SJSA1 (cell line): ENCODE measurements at places on chromosomes 7 and 10.
A peak's percentile ranks its signal among the peaks of the same experiment; 100 is the strongest.

DNA sequence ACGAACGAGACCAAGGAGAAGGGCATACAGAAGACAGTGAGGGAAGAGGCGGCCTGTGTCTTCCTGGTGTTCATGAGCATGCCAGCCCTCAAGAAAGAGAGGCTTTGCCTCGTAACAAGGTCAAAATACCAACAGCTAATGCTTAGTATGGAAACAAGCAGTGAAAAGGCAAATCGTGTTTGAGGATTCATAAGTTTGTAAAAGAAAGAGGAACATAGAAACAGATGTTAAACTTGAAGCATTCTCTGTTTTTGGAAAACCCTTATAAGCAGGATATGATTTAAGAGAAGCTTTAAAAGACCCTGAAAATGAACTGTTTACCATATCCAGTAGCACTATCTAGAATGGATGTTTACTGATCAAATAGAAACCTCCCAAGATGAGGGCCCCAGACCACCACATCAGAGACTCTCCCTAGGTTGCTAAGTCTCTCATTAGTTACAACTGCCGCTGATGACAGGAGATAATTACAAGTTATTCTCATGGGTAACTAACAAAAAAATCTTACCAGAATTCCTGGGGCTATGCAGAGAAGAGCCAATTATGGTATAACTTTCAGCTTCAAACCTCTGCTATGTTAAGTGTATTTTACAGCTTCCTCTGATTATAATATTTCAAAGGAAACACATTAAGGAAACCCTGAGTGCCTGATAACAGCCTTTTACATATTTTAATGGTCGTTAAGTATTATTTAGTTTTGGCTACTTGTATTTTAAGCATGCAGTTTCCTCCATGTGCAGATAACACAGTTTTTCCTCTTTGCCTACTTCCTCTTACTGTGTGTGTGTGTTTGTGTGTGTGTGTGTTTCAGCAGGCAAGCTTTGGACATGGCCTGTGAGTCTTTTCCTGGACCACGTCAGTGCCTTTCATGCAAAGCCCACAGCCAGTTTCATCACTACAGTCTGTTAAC, 17.9 kb downstream of the JCAD start:
- DNase-seq = no peak

DNA sequence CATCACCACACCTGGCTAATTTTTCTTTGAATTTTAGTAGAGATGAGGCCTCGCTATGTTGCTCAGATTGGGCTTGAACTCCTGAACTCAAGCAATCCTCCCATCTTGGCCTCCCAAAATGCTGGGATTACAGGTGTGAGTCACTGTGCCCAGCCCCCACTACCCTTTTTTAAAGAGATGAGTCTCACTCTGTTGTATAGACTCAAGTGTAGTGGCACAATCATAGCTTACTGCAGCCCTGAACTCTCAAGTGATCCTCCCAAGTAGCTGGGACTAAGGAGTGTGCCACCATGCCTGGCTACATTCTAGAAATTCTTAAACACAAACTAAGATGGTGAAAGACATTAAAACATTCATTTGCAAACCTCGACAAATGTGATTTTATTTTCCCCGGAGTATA, 12.6 kb downstream of the SYPL1 start:
- DNase-seq = no peak

- no peak for DNase-seq
Measured at GRCh38 chr10:106973288-106973687, 191.2 kb downstream of the SORCS1 start.

- no peak for DNase-seq
Measured at GRCh38 chr7:451255-452225, 68.1 kb downstream of the PDGFA start.

GRCh38 chr10:31151301-31151700, 119.6 kb upstream of the ZNF438 start:
- no peak for DNase-seq

DNA sequence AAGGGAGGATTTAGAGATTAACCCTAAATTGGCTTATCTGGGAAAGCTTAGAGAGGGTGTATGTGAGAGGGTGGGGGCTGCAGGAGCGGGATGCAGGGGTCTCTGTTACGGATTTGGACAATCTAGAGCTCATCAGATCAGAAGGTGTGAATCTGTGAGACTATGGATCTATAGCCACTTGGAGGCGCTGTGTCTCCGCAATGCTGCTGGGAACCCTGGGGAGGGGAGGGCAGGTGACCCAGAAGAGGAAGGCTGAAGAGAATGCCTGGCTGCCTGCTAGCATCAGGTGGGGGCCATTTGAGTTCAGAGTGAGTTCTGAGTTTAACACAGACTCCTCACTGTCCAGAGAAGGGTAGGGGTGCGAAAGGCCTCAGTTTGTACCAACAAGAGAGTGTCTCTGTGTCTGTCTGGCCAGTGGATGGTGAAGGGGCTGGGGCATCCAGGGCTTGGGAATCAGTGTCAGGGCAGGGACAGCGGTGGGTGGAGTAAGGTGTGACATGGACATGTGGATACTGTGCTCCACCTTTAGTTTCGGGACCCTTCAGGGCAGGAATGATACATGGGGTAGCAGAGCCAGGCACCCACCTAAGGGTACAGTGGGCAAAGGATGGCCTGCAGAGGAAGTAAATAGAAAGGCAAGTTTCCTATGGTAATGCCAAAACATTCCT, 187.3 kb upstream of the PRSS58 start:
- no peak for DNase-seq

- DNase-seq = no peak
Measured at GRCh38 chr7:72053292-72053691, 358.8 kb downstream of the CALN1 start.

DNA sequence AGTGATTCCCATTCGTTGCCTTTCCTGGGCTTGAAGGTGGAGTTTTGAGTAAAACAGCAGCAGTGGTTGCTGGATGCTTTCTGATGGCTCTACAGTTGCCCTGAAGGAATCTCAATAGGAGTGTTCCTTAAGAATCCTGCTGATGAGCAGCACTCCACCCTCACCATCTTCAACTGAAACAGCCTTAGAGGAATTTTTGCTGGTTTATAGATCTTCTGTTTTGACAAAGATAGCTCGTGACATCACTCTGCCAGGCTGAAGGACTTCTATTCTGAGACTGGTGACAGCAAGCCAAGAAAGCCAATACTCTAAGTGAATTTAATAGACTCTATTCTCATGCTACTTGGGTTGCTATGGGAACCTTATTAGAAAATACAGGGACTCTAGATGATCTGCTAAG, 1014.7 kb downstream of the NRG3 start:
- no peak for DNase-seq

GRCh38 chr7:85749696-85750453, 563.0 kb upstream of the SEMA3D start:
- DNase-seq = no peak

GRCh38 chr7:102404005-102404861, 8.1 kb downstream of the PRKRIP1 start:
- DNase-seq = peak; percentile 36

DNA sequence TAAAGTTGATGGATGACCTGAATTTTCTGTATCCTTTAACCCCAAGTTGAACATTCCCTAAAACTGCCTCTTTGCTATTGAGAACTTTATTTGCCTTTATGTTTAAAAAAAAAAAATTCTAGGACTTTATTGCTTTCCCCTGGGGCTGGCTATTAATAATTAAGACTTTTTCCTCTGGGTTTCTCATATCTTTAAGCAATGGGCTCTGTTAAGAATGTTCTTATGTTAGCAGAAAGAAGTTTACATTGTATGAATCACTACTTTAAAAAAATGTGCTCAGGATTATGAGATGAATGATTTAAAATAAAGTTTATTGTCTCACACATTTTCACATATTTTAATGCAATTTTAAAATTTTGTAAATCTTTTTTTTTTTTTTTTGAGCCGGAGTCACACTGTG, 19.5 kb downstream of the TAX1BP1 start:
- DNase-seq = no peak

- no peak for DNase-seq
Measured at GRCh38 chr7:26721450-26721849, 142.9 kb downstream of the SKAP2 start.

- no peak for DNase-seq
Measured at GRCh38 chr10:97916586-97916985, 66.9 kb downstream of the GOLGA7B start.

DNA sequence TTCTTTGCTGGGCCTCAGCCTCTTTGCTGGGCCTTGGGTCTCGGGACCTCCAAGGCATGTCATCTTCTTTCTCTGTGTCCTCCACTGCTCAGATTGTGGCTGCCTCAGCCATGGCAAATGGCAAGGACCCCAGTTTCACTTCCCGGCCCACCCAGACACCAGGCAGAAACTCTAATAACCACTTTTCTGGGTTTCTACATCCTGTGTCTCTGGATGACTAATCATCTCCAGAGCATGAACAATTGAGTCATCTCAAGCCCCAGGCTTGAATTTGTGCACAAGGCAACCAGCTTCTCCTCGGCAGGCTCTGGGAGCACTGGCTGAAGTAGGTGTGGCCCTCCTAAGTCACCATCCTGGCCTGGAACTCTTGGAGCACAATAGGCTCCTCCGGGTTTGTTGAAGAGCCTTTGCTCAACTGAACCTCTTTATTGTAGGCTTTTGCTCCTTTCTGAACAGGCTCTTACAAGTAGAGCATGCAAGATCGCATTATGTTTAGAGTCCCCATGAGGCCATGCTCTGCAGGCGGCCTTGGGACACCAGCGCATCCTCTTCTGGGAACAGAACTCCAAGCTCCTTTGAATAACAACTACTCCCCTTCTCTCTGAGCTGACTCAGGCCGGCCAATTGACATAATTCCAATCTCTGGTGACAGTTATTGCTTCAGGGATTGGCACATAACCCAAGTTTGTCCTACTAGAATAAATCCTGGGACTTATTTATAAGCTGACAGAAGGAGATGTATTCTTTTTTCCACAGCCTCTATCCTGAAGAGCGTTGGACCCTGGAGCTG, 218.1 kb downstream of the WDR11 start:
- no peak for DNase-seq

- DNase-seq = no peak
Measured at GRCh38 chr7:43594020-43594419, 11.1 kb downstream of the STK17A start.

- no peak for DNase-seq
Measured at GRCh38 chr10:81704596-81704995, 170.4 kb upstream of the NRG3 start.

GRCh38 chr10:91298224-91298871, 77.9 kb downstream of the PCGF5 start:
- DNase-seq = peak; percentile 79

- no peak for DNase-seq
Measured at GRCh38 chr10:74936577-74937265, 110.3 kb downstream of the KAT6B start.

- DNase-seq = no peak
Measured at GRCh38 chr7:45704683-45705016, 130.5 kb downstream of the ADCY1 start.

DNA sequence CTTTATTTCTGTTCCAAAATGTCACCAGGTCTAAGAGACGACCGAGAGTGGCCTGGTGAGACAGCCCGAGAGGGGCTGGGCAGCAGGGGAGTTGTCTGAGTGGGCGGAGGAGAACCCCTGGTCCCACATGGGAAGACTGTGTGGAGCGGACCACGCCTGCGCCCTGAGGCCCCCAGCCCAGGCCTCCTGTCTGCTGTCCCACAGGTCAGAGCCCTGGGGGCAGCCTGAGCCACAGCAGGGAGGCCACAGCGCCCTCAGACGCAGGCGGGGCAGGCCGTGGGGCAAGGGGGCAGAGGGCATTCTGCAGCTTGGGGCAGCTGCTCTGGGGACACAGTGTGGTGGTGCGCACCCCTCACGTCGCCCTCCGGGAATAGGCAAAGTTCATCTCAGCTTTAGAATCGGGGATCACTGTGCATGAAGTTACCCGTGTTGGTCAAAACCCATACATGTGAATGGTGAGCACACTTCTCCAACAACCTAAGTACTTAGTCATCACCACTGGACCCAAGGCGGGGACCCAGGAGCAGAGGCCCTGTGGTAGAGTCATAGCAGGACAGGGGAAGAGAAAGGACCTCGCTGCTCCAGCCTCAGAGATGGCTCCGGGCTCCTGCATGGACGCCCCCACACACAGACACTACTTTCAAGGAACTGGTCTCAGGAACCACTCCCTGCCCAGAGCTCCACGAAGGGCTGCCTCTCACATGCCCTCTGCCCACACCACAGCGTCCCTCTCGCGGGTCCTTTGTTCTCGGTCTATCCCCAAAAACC, 214.7 kb downstream of the ELFN1 start:
- DNase-seq = no peak

GRCh38 chr10:51092402-51092801, 18.1 kb downstream of the PRKG1 start:
- no peak for DNase-seq

- no peak for DNase-seq
Measured at GRCh38 chr10:72174297-72174662, 41.5 kb upstream of the ANAPC16 start.

DNA sequence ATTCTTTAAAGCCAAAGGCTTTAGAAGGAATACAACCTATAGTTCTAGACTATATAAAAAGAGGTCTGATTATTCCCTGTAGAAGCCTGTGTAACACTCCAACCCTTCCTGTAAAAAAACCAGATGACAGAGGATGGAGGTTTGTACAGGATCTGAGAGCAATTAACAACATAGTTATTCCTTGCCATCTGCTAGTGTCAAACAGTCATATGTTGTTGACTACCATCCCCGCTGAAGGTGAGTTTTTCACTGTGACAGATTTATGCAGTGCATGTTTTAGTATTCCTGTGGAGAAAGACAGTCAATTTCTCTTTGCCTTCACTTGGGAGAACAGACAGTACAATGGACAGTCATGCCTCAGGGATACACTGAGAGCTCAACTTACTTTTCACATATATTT, 19.0 kb upstream of the SLC26A4 start:
- DNase-seq = no peak

GRCh38 chr7:112162142-112162766, 43.9 kb downstream of the DOCK4 start:
- no peak for DNase-seq

DNA sequence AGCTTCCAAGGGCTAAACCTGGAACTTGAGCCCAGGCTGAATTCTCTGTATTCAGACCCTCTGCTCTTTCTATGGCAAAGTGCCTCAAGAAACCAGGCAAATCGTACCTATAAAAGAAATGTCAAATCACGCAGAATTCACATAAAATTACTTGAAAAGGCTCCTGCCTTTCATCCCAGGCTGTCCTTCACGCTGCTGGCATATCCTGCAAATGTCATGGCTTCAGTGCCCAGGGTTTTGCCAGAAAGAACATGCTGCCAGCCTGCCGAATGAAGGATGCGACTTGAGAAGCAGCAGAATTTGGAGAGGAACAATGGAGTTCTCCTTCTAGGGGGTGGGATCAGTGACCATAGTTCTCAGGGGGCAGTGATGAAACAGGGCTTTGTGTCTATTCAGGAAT, 602.5 kb upstream of the GALNT17 start:
- DNase-seq = no peak

DNA sequence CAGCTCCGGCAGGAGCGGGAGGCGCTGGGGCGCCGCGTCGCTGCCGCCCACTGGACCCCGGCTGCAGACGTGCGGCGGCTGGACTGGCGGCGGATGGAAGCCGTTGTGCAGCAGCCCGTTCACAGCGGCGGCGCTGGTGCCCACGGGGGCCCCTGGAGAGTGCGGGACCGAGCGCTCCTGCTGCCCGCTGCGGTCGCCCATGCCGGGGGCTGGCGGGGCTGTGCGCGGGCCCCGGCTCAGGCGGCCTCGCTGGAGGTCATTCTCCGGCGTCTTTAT, 413 bp downstream of the PANK1 start:
- no peak for DNase-seq

- peak; percentile 13 for DNase-seq
Measured at GRCh38 chr10:33073641-33074415, 115.8 kb upstream of the ITGB1 start.

GRCh38 chr10:89652806-89653370, 7.8 kb upstream of the PANK1 start:
- no peak for DNase-seq
